ENCODE measurements at places on chromosomes 16 and 17. TPM values are rescaled to one million over a fixed set of nuclear protein-coding genes. Genes with fewer than 3 reads are reported as not detected.

GRCh38 chr16:12111819-12112218, 135.3 kb downstream of the SNX29 start:
- no peak overlapping the region for H3K27ac ChIP-seq
- no peak for DNase-seq
- H3K4me1 ChIP-seq, result no peaks in the 10 kb centered on the region
- H3K36me3 ChIP-seq, result no peaks in the 10 kb centered on the region
- H3K27me3 ChIP-seq, result no peaks in the 10 kb centered on the region
- H3K4me3 ChIP-seq, result no peak overlapping the region

The GDPD3 gene
- total RNA-seq, result 1.6 TPM

The VAT1L gene
- total RNA-seq, result 0.11 TPM

The PRSS53 gene
- 5.1 TPM for total RNA-seq

The CCL16 gene
- not detected for total RNA-seq

GRCh38 chr17:60534613-60535157, 8.6 kb upstream of the APPBP2 start:
- H3K4me3 ChIP-seq, result no peak overlapping the region
- no peaks in the 10 kb centered on the region for H3K27me3 ChIP-seq
- no peak overlapping the region for H3K27ac ChIP-seq
- no peaks in the 10 kb centered on the region for H3K4me1 ChIP-seq
- H3K36me3 ChIP-seq, result no peaks in the 10 kb centered on the region

DNA sequence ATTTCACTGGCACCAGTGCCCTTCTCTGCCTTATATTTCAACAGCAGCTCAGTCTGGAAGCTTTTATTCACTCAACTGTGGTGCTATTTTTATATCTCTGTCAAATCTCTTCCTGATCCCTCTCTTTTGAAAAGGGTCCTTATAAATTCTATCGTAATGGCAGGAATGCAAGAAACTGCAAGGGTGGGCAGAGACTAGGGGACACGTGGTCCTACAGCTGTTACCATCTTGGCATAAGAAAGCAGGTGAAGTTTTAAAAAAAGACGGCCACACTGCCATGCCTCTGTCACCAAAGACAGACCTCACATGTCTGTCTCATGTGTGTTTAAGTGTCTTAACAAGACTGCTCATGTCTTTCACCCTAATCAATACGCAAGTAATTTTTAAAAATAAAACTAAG, 368.4 kb upstream of the CDH11 start:
- H3K27me3 ChIP-seq, result peaks cover 2% of the 10 kb centered on the region
- no peak for DNase-seq
- H3K4me3 ChIP-seq, result no peak overlapping the region
- no peaks in the 10 kb centered on the region for H3K36me3 ChIP-seq
- H3K4me1 ChIP-seq, result no peaks in the 10 kb centered on the region

The UBTF gene
- 201 TPM for total RNA-seq

- H3K4me1 ChIP-seq, result peaks cover 27% of the 10 kb centered on the region
- H3K27ac ChIP-seq, result peak overlapping the region; percentile 100
- H3K4me3 ChIP-seq, result peak overlapping the region; percentile 100
- peak; percentile 69 for DNase-seq
- no peaks in the 10 kb centered on the region for H3K27me3 ChIP-seq
Measured at GRCh38 chr17:1398931-1399678, 917 bp downstream of the YWHAE start.

DNA sequence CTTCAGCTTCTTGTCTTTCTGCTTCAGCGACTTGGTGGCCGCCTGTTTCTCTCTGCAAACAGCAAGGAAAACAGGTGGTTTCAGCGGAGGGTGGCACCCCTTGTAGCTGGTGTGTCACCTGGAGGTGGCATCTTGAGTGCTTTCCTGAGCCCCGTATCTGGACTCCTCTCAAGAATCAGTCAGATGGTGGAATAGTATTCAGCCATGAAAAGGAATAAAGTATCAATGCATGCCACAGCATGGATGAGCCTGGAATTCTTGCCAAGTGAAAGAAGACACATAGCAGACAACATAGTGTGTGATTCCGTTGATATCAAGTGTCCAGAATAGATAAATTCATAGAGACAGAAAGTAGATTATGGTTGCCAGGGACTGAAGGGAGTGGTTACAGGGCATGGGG, 65.2 kb downstream of the NDE1 start:
- no peak overlapping the region for H3K27ac ChIP-seq
- no peaks in the 10 kb centered on the region for H3K4me1 ChIP-seq
- H3K27me3 ChIP-seq, result no peaks in the 10 kb centered on the region
- no peaks in the 10 kb centered on the region for H3K36me3 ChIP-seq
- no peak overlapping the region for H3K4me3 ChIP-seq

DNA sequence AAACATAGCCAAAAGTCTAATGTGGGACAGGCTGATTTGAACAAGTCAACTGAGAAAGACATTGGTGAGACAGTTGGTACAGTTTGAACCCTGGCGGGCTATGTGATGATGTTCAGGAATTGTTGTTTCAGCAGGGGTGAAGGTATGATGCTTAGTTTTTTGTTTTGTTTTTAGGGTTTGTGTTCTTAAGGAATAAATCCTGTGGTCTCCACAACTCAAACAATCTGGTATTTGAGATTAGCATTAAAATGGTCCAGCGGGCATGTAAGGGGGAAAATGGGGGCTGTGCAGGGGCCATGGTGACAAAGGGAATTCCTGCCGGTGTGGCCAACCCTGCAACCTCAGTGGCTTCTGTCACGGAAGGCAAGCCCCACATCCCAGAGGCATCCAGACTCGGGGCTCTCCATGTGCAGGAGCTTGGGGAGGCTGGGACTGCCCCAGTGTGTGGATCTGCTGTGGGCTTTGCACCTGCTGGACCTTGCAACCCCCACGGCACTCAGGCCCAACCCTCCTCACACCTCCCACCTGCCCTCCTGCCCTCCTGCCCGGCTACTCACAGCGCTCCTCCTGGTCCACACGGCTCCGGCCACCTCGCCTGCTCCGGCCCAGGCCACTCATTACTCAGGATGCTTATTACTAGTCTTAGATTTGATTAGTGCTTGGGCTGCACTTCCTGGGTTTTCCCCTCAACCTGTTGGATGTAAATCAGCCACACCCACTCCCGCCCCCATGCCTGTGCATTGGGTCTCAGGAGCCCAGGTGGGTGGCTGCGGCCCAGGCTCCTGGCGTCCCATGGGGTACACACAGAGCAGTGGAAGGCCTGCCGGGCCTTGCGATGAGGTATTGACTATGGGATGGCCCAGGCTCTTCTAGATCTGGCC, at the start of gene TNFRSF13B:
Gene TNFRSF13B, minus strand, starts transcription at position 661 of the 881 bp plus-strand sequence. Its CDS starts 43 bp downstream, at position 618.
- no peaks in the 10 kb centered on the region for H3K36me3 ChIP-seq
- H3K4me1 ChIP-seq, result peaks cover 17% of the 10 kb centered on the region
- no peak for DNase-seq
- no peak within 1 kb of the TSS for H3K4me3 ChIP-seq
- H3K27ac ChIP-seq, result no peak within 1 kb of the TSS
- H3K27me3 ChIP-seq, result no peaks in the 10 kb centered on the region

- H3K4me3 ChIP-seq, result no peak overlapping the region
- no peaks in the 10 kb centered on the region for H3K36me3 ChIP-seq
- H3K4me1 ChIP-seq, result no peaks in the 10 kb centered on the region
- no peak for DNase-seq
- peaks cover 19% of the 10 kb centered on the region for H3K27me3 ChIP-seq
Measured at GRCh38 chr16:17757808-17758207, 287.0 kb upstream of the XYLT1 start.

DNA sequence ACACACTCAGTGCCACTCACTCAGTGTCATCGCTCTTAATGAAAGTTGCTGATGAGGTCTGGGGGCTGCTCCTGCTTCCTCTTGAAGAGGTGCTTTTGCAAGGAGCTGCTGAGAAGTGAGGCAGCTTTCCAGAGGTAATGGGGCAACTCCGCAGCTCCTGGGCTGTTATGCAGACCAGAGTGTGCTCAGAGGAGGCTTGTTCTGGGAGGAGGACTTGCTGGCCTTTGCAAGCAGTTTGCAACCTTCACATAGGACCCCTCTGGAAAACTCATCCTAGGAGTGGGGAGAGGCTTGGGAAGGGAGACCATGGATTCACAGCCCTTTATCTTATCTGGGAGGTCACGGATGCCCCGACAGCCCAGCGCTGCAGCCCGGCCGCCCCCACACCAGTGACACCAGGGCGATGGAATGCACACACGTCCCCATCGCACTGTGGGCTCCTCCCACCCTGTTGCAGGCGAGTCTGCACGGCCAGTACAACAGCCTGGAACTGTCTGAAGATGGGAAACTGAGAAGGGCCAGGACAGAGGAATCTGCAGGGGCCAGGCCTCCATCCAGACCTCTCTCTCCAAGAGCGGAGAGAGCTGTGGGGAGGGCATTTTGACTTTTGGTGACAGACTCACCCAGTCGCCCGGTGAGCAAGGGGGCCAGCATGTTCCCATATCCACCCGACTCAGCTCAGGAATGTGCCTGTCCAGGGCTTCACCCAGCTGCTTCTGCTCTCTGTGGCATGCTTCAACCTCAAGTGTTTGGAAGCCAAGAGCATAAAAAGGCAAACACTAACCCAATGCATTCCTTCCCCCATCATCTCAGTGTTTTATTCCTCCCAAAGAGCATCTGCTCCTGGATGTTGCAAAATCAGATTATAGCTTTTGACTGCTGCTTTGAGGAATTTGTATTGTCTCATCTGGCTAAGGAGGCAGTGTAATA, 78.6 kb upstream of the ZNF469 start:
- H3K4me1 ChIP-seq, result no peaks in the 10 kb centered on the region
- peak; percentile 48 for DNase-seq
- no peak overlapping the region for H3K27ac ChIP-seq
- no peak overlapping the region for H3K4me3 ChIP-seq

The TBC1D3I gene
- 0.67 TPM for total RNA-seq

- no peak overlapping the region for H3K27ac ChIP-seq
- no peak for DNase-seq
- no peaks in the 10 kb centered on the region for H3K4me1 ChIP-seq
- no peak overlapping the region for H3K4me3 ChIP-seq
- H3K27me3 ChIP-seq, result no peaks in the 10 kb centered on the region
Measured at GRCh38 chr17:21113716-21114115, 13.0 kb upstream of the DHRS7B start.

The C16orf96 gene
- total RNA-seq, result not detected

GRCh38 chr16:22660441-22661160, 149.9 kb downstream of the NPIPB5 start:
- H3K4me1 ChIP-seq, result no peaks in the 10 kb centered on the region
- no peak overlapping the region for H3K4me3 ChIP-seq
- no peaks in the 10 kb centered on the region for H3K27me3 ChIP-seq
- no peaks in the 10 kb centered on the region for H3K36me3 ChIP-seq
- H3K27ac ChIP-seq, result no peak overlapping the region

- H3K36me3 ChIP-seq, result peaks cover 2% of the 10 kb centered on the region
- peak overlapping the region; percentile 95 for H3K4me3 ChIP-seq
- H3K27ac ChIP-seq, result peak overlapping the region; percentile 70
- H3K4me1 ChIP-seq, result peaks cover 38% of the 10 kb centered on the region
Measured at GRCh38 chr16:2155977-2156848, 631 bp downstream of the TRAF7 start.

All from natural killer cell treated with Interleukin-12 subunit alpha and Interleukin-12 subunit beta and Interleukin-15 and Interleukin-18, amount 100 ng/mL, for 72 hours (primary cell).